Endothelial cell of coronary artery (primary cell): ENCODE measurements at places on chromosomes 11 and 22. TPM values are rescaled to one million over a fixed set of nuclear protein-coding genes. Genes with fewer than 3 reads are reported as not detected.

GUCY1A2 gene
- 0.56 and 0.99 TPM in 2 replicates for total RNA-seq

MFRP gene
- total RNA-seq, result under 0.01 TPM in 1 of 2 replicates, not detected in the other

ALDH3B2 gene
- not detected in 2 replicates for total RNA-seq

CATSPERZ gene
- 0.27 TPM in 1 of 2 replicates, not detected in the other for total RNA-seq

SCN2B gene
- not detected in 2 replicates for total RNA-seq

PHLDA2 gene
- total RNA-seq, result 4.9 and 6.1 TPM in 2 replicates

MUC6 gene
- total RNA-seq, result not detected in 2 replicates

UBQLNL gene
- total RNA-seq, result under 0.01 TPM in 1 of 2 replicates, not detected in the other

CAT gene
- total RNA-seq, result 39.6 and 62.7 TPM in 2 replicates

CDON gene
- 0.90 and 1.2 TPM in 2 replicates for total RNA-seq

HBG1 gene
- not detected in 2 replicates for total RNA-seq

LRRN4CL gene
- total RNA-seq, result 0.09 TPM in 2 replicates

DDTL gene
- 2.4 and 2.5 TPM in 2 replicates for total RNA-seq

SNX15 gene
- total RNA-seq, result 11.2 and 14.8 TPM in 2 replicates

SDHD gene
- total RNA-seq, result 117 and 119 TPM in 2 replicates

OSBP2 gene
- total RNA-seq, result 5.6 and 7.6 TPM in 2 replicates

KDM4D gene
- total RNA-seq, result 0.28 and 0.72 TPM in 2 replicates

GGT5 gene
- total RNA-seq, result 6.7 and 11.0 TPM in 2 replicates

GTSE1 gene
- total RNA-seq, result 3.6 and 8.3 TPM in 2 replicates

HTR3A gene
- not detected in 2 replicates for total RNA-seq

DNAL4 gene
- total RNA-seq, result 14.2 and 15.2 TPM in 2 replicates

OR52N4 gene
- total RNA-seq, result not detected in 2 replicates

OR2AT4 gene
- not detected in 2 replicates for total RNA-seq

MIAT gene
- total RNA-seq, result 0.27 and 0.47 TPM in 2 replicates

OSM gene
- total RNA-seq, result not detected in 2 replicates

KRTAP5-2 gene
- not detected in 2 replicates for total RNA-seq

PPARA gene
- total RNA-seq, result 5.4 and 10.2 TPM in 2 replicates

OR56A5 gene
- not detected in 2 replicates for total RNA-seq

RIMBP3B gene
- under 0.01 TPM in 1 of 2 replicates, not detected in the other for total RNA-seq

SEPTIN3 gene
- total RNA-seq, result 0.09 TPM in 1 of 2 replicates, not detected in the other

FOLR2 gene
- total RNA-seq, result not detected in 2 replicates

C11orf21 gene
- total RNA-seq, result not detected in 2 replicates

MYOD1 gene
- total RNA-seq, result not detected in 2 replicates

SYT13 gene
- total RNA-seq, result not detected in 2 replicates

LYVE1 gene
- 0.19 and 0.54 TPM in 2 replicates for total RNA-seq

ANKK1 gene
- total RNA-seq, result 0.09 TPM in 1 of 2 replicates, not detected in the other

CALCA gene
- total RNA-seq, result not detected in 2 replicates

ABTB2 gene
- total RNA-seq, result 0.27 and 3.7 TPM in 2 replicates

MMP8 gene
- not detected in 2 replicates for total RNA-seq

WNT11 gene
- total RNA-seq, result 0.09 TPM in 2 replicates

TMEM25 gene
- 6.7 and 12.6 TPM in 2 replicates for total RNA-seq

TSG101 gene
- total RNA-seq, result 39.4 and 45.8 TPM in 2 replicates

OR8K1 gene
- total RNA-seq, result not detected in 2 replicates

GAL3ST3 gene
- total RNA-seq, result not detected in 2 replicates

PKDREJ gene
- total RNA-seq, result under 0.01 TPM in 1 of 2 replicates, not detected in the other

GAB4 gene
- total RNA-seq, result under 0.01 TPM in 1 of 2 replicates, not detected in the other
